ENCODE measurements at places on chromosomes 12 and 14. TPM values are rescaled to one million over a fixed set of nuclear protein-coding genes. Genes with fewer than 3 reads are reported as not detected.

Gene NR4A1
- 5.9 TPM for total RNA-seq

Gene ADCY4
- 10.4 TPM for total RNA-seq

Gene CLEC7A
- 1.1 TPM for total RNA-seq

Gene CCDC197
- not detected for total RNA-seq

Gene RAD9B
- not detected for total RNA-seq

Gene TAS2R13
- 1.2 TPM for total RNA-seq

Gene SIX6
- total RNA-seq, result not detected

GRCh38 chr14:79571366-79571765 lies 639.9 kb downstream of the DIO2 start:
- no peak overlapping the region for H3K4me3 ChIP-seq
- no peaks in the 10 kb centered on the region for H3K36me3 ChIP-seq
- H3K27me3 ChIP-seq, result no peaks in the 10 kb centered on the region
- no peaks in the 10 kb centered on the region for H3K4me1 ChIP-seq

- H3K4me3 ChIP-seq, result no peak overlapping the region
- no peak for DNase-seq
- peaks cover 2% of the 10 kb centered on the region for H3K4me1 ChIP-seq
- H3K36me3 ChIP-seq, result peaks cover 3% of the 10 kb centered on the region
Measured at GRCh38 chr14:23514644-23514957, 37.0 kb downstream of the ZFHX2 start.

GRCh38 chr14:59543873-59544272 lies 32.7 kb downstream of the CCDC175 start:
- H3K27ac ChIP-seq, result no peak overlapping the region
- H3K4me1 ChIP-seq, result no peaks in the 10 kb centered on the region
- H3K27me3 ChIP-seq, result no peaks in the 10 kb centered on the region
- H3K36me3 ChIP-seq, result no peaks in the 10 kb centered on the region

- H3K4me3 ChIP-seq, result no peak overlapping the region
- H3K27me3 ChIP-seq, result peaks cover 5% of the 10 kb centered on the region
- peaks cover 9% of the 10 kb centered on the region for H3K4me1 ChIP-seq
- no peak for DNase-seq
- no peak overlapping the region for H3K27ac ChIP-seq
Measured at GRCh38 chr12:67067453-67068203, 201.5 kb upstream of the CAND1 start.

DNA sequence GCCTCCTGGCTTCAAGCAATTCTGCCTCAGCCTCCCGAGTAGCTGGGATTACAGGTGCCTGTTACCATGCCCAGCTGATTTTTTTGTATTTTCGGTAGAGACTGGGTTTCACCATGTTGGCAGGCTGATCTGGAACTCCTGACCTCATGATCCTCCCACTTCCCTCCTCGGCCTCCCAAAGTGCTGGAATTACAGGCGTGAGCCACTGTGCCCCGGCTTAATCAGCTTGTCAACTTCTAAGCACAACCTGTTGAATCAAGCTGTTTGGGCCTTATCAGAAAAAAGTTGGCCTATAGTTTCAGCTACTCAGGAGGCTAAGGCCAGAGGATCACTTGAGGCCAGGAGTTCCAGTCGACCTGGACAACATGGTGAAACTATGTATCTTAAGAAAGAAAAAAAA lies 7.9 kb downstream of the MARK3 start:
- H3K27ac ChIP-seq, result no peak overlapping the region
- H3K4me3 ChIP-seq, result no peak overlapping the region
- no peak for DNase-seq

GRCh38 chr12:90832427-90832826 lies 122.5 kb downstream of the CCER1 start:
- no peaks in the 10 kb centered on the region for H3K27me3 ChIP-seq
- H3K36me3 ChIP-seq, result no peaks in the 10 kb centered on the region

DNA sequence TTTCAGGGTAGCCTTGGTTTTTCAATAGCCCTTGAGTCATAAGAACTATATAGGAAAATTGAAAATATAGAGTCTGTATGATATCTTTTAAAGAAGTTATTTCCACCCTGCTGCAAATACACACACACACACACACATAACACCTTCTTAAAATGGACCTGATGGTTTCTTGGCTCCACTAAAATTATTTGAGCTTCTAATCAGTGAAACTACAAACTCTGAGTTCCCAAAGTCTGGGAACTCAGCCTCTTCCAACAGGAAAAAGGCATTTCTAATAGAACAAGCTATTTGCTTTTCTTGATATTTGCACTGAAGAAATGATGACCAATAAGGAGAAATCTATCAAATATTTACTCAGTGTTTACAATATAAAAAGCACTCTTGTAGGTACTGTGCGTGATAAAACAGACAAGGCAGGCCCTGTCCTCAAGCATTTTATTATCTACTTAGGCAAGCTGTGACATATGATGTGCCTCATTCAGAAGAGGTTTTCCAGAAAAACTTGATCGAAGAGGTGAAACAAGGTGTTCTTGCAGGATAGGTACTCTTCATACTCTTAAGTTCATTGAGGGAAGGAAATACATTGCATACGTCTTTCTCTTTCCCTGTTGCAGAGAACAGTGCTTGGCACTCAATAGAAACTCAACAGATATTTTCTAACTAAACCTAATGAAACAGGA lies 88.6 kb downstream of the MGST1 start:
- no peaks in the 10 kb centered on the region for H3K36me3 ChIP-seq
- no peak overlapping the region for H3K4me3 ChIP-seq
- no peak for DNase-seq
- no peak overlapping the region for H3K27ac ChIP-seq

DNA sequence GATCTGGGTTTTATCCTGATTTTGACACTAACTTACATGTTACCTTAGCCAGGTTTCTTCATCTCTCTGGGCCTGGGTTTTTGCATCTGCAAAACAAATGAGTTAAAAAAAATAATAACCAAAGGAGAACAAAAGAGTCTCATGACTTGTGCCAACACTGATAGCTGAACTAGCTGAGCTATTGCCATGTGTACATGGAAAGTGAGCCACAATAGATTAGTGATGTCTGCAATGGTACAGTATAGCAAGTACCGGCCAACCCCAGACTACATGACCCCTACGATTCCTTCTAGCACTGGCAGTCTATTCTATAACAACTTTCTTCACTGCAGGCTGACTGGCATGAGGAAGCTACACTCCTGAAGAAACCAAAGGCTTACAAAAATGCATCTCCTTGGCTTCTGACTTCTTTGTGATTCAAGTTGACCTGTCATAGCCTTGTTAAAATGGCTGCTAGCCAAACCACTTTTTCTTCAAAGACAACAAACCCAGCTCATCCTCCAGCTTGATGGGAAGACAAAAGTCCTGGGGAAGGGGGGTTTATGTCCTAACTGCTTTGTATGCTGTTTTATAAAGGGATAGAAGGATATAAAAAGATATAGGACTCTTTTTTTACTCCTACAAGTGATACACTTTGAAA lies 123.7 kb downstream of the DAD1 start:
- H3K27ac ChIP-seq, result no peak overlapping the region
- no peak for DNase-seq
- no peaks in the 10 kb centered on the region for H3K4me1 ChIP-seq

- no peak for DNase-seq
- H3K27me3 ChIP-seq, result no peaks in the 10 kb centered on the region
- no peak overlapping the region for H3K27ac ChIP-seq
- H3K36me3 ChIP-seq, result no peaks in the 10 kb centered on the region
- no peak overlapping the region for H3K4me3 ChIP-seq
Measured at GRCh38 chr14:100393362-100393761, 70.2 kb downstream of the SLC25A47 start.

DNA sequence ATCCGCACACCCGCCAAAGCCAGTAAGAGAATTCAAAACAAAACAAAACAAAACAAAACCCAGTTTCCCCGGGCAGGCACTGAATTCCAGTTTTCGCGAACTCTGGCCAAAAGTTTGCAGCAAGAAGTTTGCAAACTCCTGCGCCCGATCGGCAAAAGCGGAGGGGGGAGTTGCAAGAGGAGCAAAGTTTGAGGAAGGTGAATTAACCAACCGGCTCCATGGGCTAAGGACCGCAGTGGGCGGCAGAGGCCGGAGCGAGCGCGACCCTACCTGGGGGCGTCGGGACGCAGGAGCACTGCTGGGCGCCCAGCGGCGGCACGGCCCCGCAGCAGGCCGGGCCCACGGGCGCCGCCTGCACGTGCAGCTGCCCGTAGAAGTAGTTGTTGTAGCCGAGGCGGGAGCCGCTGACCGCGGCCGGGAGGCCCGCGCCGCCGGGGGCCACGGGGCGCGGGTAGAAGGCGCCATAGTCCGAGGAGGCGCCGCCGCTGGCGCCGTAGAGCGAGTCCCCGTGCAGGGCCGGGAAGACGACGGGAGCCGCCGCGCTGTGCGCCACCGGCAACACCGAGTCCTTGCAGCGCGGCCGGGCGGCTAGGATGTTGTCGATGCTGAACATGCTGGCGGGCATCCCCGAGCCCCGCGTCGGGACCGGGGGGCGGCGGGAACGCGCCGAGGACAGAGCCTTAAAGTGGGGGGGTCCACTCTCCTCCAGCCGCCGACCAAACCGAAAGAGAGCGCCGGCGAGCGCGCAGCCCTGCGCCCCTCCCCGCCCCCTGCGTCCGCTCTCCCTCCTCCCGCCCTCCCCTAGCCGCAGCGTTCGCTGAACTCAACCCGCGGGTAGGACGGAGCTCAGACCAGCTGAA lies at the start of gene GSC:
Gene GSC, minus strand, starts transcription at position 723 of the 860 bp plus-strand sequence. Its CDS starts 98 bp downstream, at position 625.
- peaks cover 23% of the 10 kb centered on the region for H3K27me3 ChIP-seq
- peaks cover 19% of the 10 kb centered on the region for H3K4me1 ChIP-seq
- DNase-seq, result no peak
- peak within 1 kb of the TSS; percentile 62 for H3K4me3 ChIP-seq

- H3K27me3 ChIP-seq, result no peaks in the 10 kb centered on the region
- no peak overlapping the region for H3K27ac ChIP-seq
- H3K4me1 ChIP-seq, result peaks cover 14% of the 10 kb centered on the region
- H3K4me3 ChIP-seq, result no peak overlapping the region
- DNase-seq, result no peak
- peaks cover 48% of the 10 kb centered on the region for H3K36me3 ChIP-seq
Measured at GRCh38 chr12:104133321-104133720, 4.7 kb downstream of the NFYB start.

GRCh38 chr14:97543816-97544215 lies 746.6 kb downstream of the VRK1 start:
- H3K27me3 ChIP-seq, result no peaks in the 10 kb centered on the region
- H3K4me1 ChIP-seq, result peaks cover 3% of the 10 kb centered on the region
- no peak overlapping the region for H3K4me3 ChIP-seq
- H3K27ac ChIP-seq, result no peak overlapping the region

DNA sequence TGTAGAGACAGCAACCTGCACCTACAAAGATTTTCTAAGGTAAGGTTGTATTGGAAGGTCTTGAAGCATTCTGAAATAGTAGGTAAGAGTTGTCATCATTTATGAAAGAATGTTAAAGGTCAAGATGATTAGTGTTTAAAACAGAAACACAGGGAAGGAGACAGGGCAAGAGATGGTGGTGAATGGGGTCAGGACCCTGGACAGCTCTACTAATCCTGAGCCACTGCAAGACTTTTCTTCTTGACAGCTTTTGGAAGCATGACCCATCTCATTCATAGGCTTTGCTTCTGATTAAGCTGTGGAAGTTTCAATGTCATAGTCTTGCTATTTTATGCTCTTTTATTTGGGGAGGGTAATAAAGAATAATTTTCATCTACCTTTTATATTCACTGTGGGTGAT lies 75.5 kb upstream of the CAND1 start:
- no peaks in the 10 kb centered on the region for H3K36me3 ChIP-seq
- no peaks in the 10 kb centered on the region for H3K4me1 ChIP-seq

DNA sequence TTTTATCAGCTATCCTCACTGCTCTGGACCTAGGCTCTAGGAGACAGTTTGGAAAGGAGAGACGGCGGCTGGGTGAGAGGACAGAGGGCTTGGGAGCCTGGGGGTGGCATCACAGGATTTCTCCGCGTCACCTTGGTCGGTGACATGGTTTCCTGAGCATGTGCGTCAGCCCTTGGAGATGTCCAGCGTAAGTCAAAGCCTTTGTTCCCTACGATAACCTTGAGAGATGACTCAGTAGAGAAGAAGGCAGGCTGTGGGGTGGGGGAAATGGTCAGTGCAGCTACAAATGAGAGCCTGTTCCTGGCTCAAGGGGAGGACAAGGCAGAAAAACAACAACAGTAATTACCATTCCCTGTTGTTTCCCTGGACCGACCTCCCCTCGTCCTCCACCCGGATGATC lies 90.2 kb upstream of the TBX3 start:
- no peak overlapping the region for H3K27ac ChIP-seq
- no peaks in the 10 kb centered on the region for H3K4me1 ChIP-seq
- no peaks in the 10 kb centered on the region for H3K36me3 ChIP-seq

DNA sequence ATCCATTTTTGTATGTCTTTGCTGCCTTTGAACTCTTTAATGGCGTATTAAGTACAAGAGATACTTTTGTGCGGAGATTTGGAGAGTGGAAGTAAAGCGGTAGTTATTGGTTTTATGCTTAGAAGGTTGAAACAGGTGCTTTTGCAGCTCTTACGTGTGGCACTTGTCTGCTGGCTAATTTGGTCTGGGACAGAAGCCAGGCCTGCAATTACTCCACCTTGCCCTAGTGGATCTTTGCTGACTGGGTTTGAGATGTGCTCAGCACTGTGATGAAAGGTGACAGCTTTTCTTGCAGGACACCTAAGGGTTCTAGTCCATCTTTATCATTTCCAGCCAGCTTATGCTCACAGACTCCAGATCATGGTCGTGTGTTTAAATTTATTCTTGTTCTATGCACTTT lies 252.5 kb downstream of the RPL10L start:
- DNase-seq, result no peak
- H3K36me3 ChIP-seq, result no peaks in the 10 kb centered on the region
- H3K4me1 ChIP-seq, result no peaks in the 10 kb centered on the region
